ENCODE measurements at places on chromosomes 7 and 10.

GRCh38 chr7:154649434-154649833 lies 353.5 kb downstream of the PAXIP1 start:
- no peak for DNase-seq

DNA sequence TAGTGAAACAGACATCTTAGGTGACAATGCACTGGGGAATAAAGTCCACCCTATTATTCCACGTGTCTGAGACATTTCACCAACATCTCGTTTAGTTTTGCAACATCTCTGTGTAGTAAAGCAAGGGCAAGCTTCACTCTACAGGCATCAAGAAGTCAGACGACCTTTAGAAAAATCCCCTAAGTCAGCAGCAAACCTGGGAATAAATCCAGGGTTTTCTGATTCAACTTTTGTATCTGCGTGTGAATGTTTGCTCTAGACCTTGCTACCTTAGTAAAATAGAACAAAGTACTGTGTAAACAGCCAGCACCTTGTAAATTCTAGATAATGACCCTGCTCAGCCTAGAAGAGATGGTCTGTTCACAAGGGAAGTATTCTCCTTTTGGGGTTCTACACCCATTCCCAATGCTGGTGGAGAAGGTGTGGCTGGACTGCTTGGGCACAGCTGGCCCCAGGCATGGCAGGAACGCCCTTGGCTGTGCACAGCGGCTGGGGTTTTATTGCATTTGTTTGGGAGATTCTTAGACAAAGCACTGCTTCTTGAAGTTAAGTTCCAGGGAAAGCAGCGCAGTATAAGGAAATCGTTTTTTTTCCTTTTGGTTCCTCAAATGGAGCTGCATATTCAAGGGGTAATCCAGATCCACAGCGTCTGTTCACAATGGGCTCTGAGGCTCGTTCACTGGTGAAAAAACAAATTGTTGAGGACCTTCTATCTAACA lies 38.3 kb upstream of the GALNTL5 start:
- DNase-seq = no peak

DNA sequence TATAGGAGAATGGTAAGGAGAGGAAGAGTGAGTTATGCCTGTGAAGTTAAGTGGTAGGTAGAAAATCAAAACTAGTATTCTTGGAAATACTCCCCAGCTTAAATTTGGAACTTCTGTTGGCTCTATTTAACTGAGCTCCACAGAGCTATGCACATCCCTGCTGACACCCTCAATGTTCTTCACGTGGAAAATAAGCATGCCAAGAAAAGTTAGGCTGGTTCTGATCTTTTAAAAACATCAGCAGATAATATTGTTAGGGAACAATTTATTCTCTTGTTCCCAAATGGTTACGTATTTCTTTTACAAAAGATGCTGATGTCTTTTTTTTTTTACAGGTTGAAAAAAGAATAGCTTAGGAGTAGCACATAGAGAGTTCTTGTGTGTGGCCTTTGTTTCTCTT lies 111.3 kb downstream of the MKLN1 start:
- no peak for DNase-seq

- no peak for DNase-seq
Measured at GRCh38 chr10:19918794-19919193, 102.6 kb downstream of the PLXDC2 start.

DNA sequence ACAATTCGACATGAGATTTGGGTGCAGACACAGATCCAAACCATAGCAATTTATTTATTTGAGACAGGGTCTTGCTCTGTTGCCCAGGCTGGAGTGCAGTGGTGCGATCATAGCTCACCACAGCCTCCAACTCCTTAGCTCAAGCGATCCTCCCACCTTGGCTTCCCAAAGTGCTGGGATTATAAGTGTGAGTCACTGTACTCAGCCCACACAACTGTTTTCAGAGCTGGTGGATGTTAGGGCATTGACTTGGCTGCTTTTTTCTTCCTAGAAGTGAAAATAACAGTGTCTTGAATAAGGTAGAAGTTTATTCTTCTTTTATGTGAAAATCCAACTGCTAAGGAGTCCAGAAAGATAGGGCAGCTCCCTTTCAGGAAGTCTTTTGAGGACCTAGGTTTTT lies 132.1 kb downstream of the CCDC3 start:
- DNase-seq = no peak

- DNase-seq = no peak
Measured at GRCh38 chr7:95611224-95611623, 14.9 kb upstream of the PDK4 start.
